ENCODE measurements at places on chromosomes 1 and 21.

DNA sequence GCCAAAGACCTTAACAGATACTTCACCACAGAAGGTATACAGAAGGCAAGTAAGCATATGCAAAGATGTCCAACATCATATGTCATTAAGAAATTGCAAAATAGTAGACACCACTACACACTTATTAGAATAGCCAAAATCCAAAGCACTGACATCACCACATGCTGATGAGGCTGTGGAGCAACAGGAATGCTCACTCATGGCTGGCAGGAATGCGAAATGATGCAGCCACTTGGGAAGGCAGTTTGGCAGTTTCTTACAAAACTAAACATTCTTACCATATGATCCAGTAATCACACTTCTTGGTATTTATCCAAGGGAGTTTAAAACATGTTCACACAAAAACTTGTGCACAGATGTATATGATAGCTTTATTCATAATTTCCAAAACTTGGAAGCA, 261.2 kb upstream of the AJAP1 start:
- no peak for DNase-seq

DNA sequence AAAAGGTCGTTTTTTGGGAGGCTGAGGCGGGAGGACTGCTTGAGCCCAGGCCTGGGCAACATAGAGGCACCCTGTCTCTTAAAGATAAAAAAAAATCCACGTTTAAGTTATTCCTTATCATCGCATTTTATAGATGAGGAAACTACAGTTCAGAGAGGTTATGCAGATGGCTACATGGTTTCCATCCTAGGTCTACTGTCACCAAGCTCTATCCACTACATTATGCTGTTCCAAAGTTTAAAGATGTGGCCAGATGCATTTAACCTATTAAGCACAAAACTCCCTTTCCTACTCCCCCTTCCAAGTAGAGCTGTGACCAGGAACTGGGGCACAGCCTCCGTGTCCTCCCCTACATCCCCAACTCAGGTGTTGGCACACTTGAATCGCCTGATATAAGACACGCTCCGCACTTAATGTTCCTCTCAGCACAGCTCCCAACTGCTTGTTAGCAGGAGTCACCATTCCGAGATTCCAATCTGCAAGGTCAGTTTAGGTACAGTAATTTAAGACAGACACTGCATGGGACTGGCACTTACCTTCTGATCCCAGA, 1.3 kb downstream of the TAF5L start:
- DNase-seq: no peak

- no peak for DNase-seq
Measured at GRCh38 chr1:162256287-162256686, 120.4 kb downstream of the SPATA46 start.

- DNase-seq: no peak
Measured at GRCh38 chr1:64246294-64246917, 43.0 kb downstream of the UBE2U start.

DNA sequence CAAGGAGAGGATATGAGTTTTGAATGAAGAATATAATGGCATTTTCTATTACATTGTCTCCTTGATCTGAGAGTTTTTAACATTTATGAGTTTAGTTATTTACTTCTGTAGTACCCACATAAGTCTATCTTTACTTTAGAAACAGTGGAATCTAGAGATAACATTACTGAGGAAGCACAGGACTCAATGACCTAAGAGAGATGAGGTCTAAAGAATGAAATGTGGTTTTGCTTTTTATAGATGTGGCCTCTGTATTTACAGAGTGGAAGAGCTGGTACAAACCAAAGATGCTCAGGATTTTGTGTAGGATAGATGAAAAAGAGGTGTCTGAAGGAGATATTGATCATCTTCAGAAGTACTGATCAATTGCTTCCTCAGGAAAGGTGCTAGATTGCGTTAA, 177.3 kb downstream of the KCTD3 start:
- no peak for DNase-seq

DNA sequence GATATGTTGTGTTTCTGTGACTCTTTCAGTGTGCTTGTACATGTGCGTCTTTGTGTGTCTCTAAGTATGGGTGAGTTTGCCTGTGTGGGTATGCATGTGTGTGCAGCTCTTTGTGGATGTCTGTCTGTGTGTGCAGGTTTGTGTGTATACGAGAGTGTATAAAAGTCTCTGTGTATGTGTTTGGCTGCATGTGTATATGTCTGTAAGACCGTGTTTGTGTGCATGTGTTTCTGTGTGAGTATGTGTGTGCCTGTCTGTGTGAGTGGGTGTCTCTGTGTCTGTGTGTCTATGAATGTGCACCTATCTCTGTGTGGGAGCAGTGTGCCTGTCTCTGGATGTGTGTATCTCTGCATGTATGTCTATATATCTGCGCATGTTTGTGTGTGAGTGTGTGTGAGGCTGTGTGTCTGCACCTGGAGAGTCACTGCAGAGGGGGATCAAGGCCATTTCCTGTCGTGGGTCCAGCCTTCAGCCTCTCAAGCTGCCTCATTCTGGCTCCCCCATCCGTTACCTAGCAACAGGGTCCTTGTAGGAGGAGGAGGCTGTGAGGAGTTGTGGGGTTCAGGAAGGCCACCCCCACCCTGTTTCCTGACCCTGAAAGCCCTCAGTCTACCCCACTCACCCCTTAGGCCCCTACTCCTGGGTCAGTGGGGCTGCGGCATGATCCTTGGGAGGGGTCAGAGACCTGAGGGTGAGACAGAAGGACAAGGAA, 10.4 kb downstream of the FGR start:
- DNase-seq: no peak

- DNase-seq: no peak
Measured at GRCh38 chr1:150178548-150178947, 28.8 kb downstream of the PLEKHO1 start.

DNA sequence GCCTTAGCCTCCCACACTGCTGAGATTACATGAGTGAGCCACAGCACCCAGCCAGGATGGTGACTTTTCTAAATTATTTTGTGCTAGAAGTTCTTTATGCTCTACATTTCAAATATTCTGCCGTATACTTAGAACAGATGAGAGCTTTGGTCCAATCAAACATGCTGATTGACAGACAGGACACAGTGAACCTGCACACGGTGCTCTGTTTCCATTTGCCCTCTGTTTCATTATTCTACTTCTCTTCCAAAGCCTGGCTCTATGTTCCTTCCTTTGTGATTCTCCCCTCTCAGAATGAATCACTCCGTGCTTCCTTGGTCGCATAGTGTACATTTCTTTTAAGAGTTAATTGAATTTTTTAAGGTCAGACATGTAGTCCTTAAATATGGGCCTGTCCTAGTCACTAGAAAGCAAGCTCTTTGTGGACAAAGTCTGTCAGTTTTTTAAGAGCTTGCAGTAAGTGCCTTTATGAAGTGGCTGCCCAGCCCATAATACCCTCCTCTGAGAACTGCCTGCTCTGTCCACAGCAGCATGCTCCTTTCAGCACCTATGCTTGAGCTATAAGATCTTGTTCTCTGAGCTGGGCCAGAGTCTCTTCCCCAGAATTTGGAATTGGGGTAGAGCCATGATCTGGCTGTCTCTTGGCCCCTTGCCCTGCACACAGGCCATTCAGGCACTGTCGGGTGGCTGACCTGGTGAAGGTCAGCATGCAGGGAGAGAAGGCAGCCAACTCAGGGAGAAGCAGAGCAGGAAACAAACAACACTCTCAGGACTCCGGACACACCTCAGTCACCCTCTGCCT, 66.8 kb upstream of the SLC44A3 start:
- no peak for DNase-seq

- no peak for DNase-seq
Measured at GRCh38 chr1:89451011-89451410, 73.6 kb upstream of the LRRC8B start.

GRCh38 chr1:178284058-178284457, 190.2 kb downstream of the RASAL2 start:
- no peak for DNase-seq

GRCh38 chr1:201653883-201654282, 115.0 kb downstream of the NAV1 start:
- no peak for DNase-seq
